ENCODE measurements at places on chromosomes 2 and 18.

- no peak for DNase-seq
These were observed 223.5 kb downstream of the RDH14 start for GRCh38 chr2:18336975-18337374.

GRCh38 chr18:62187543-62188510 lies 772 bp downstream of the RELCH start:
- DNase-seq = no peak

DNA sequence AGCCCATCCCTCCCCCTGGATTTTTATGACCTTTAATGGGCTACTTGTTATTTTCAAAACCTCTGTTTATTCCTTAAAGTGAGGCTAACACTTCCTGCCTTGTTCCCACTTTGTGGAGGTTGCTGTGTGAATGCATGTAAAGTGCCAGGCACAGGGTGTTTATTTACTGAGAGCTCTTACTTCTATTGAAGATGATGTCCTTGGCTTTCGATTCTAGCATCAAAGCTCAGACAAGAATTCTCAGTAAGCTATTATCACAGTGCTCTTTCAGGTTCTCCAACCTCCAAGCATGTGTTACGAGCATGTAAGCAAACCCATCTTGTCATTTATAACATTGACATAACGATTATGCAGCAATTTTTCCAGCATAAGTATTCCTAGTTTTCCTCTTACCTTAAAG lies 44.2 kb downstream of the DPYSL5 start:
- DNase-seq = no peak

DNA sequence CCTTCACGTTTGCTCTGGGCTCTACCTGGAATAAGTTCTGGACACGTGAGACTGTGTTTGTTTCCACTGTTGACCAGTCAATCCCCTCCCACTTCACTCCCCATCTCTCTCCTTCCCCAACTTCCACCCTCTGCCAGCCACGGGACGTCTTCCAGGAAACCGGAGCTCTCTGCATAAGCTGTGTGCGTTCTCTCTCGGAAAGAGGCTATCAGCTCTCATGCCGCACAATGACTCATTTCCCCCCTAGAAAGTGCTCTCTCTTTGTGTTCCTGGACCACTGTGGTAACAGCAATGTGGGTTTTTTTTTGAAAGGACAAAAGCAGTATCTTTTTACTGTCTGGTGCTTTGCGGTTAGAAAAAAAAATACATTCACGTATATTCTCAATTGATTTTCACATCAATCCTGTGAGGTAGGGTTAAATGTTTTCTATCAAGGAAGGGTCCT lies 10.2 kb downstream of the PROKR1 start:
- DNase-seq = no peak

DNA sequence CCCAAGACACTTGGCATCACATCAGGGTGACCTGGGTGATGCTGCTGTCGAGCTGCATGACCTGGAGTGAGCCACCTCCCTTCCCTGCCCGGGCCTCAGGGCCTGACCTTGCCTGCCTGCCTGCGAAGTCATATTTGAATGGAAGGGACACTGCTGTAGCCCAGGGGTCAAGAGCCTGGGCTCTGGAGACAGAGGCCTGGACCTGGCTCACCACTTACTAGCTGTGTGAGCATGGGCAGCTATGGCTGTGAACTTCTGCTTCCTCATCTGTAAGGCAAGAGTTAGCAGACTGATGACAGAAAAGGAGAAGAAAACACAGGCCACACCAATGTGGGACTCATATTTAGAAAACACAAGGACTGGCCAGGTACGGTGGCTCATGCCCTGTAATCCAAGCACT lies 118.7 kb downstream of the ZFP36L2 start:
- no peak for DNase-seq

DNA sequence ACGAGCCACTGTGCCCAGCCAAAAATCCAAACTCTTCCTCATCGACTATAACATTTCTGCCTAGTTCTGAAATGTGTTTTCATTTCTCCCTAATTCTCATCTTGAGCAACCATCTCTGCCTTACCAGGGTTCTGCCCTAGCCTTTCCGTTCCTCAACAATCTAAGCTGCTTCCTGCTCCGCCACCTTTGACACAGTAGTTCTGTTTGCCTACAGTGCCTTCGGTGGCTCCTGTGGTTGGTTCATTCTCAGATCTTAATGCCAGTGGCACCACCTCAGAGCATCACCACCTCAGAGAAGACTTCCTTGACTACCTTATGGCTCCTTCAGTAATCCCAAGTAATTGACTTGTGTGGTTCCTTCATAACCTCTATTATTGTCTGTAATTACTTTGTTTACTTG lies 3.8 kb downstream of the SOCS6 start:
- DNase-seq = no peak

DNA sequence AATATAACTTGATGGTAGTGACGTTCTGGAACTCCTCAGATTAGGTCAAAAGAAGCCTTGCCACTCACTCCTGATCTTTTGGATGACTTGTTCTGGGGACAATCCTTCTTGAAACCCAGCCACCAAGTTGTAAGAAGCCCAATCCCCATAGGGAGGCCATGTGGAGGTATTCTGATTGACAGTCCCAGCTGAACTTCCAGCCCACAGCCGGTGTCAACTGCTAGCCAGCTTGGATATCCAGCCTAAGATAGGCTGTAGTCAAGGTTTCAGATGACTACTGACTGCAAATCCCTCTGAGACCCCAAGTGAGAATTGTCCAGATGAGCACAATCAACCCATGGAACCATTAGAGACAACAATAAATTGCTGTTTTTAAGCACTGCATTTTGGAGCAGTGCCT lies 31.4 kb downstream of the EIF2AK2 start:
- DNase-seq = no peak

GRCh38 chr2:17298453-17298852 lies 219.8 kb downstream of the RAD51AP2 start:
- DNase-seq = no peak

GRCh38 chr2:230922951-230923717 lies 1.9 kb downstream of the GPR55 start:
- no peak for DNase-seq

DNA sequence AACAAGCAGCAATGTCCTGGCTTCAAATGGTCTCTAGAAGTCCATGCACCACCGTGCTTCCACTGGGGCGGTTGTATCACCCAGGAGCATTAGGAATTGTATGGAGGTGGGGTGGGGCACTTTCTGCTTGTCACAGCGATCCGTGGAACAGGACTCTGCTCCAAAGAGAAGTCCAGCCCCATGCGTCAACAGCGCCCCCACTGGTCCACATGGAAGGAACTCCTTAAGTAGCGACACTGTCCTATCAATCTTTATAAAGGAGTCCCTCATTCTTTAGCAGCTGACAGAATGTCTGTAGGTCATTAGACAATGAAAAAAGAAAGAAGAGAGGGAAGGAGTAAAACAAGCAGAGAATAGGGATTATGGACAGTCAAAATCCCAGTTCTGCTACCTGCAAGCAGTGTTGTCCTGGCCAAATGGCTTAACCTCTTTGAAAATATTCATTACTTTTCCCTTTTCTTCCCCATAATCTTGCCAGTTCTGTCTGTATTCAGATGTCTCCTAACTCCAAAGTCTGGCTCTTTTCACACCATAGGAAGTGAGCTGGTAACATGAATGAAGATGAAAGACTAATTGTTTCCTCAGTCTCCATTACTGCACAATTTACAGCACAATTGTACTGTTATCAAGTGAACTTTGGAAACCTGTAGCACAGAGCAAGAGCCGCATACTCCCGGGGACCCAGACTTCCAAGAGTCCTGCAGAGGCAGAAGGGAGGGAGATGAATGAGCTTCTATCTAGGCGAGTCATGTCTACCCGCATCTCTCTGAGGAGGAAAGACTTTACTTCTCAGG lies 9.9 kb downstream of the NFE2L2 start:
- peak; percentile 37 for DNase-seq

GRCh38 chr2:43715300-43716098 lies 39.3 kb upstream of the C1GALT1C1L start:
- DNase-seq = no peak

DNA sequence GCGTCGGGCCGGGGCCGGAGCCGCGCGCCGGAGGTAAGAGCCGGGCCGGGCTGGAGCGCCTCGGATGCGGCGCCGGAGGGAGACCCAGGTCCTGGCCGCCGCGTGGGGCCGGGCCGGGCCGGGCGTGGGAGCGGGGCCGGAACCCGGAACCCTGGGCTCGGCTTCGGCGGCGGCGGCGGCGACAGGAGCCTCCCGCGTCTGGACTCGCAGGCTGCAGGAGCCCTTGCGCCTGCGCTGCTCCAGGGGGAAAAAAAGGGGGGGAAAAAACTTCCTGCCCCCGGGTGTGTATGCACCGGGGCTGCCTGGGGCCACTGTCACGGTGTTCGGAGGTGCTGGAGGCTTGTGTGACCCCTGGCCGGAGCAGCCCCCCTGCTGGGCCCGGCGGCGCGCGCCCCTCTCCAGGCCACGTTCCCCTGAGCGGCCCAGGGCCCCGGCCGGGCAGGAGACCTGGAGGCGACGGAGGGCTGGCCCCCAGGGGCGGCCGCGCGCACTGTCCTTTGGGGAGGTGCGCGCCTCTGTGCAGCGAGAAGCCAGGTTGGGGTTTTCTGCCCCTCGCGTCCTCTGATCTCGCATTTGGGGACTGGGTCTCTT lies 864 bp downstream of the KLHL29 start:
- no peak for DNase-seq

DNA sequence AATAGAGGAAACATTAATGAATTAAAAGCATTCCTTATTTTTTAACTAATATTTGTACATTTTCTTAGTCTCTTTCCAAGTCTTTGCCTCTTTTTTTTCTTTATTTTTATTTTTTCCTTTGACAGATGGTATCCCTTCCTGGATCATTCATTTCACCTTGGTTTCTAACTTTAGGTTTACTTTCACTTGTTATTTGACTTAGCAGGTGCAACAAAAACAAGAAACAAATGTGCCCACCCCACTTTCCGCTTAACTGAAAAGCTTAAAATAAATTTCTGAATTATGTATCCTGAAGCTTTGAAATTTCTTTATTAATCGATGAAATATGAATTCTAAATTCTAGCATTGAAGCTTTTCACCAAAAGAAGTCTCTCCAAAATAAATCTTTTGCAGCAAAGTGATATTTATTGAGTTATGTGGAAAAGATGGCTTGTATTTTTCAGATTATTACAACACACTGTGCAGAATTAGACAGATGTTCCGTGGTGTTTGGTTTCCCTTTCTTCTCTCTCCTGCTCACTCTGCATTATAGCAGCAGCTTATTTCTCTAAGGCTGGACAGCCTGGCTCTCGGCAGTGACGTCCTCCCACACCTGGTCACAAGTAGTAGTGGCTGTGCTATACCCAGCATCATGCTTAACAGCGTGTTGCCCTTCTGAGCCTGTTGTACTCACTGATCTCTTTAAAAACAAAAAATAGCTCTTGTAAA lies 99.1 kb upstream of the ZNF397 start:
- no peak for DNase-seq

DNA sequence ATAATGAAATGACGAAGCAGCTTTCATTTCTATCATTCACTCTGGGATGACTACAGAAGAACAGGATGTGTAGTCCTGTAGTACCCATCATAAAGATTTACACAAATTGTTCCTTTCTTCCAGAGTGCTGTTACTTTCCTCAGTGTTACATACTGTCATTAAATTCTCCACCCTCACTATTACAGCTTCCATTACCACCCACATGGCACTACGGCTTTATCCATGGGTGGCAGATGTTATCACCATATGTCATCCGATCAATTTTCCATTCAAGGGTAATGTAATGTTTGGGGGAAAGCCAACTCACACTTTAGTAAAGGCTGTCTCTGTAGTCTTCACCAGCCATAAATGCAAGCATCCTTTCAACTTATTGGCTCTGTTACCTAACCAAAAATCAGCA lies 7.1 kb upstream of the CSRNP3 start:
- DNase-seq = no peak

GRCh38 chr18:524466-524865 lies 24.0 kb upstream of the COLEC12 start:
- DNase-seq = no peak

GRCh38 chr2:191556463-191556862 lies 121.5 kb upstream of the NABP1 start:
- no peak for DNase-seq

- DNase-seq = no peak
These were observed 102.2 kb upstream of the MSH2 start for GRCh38 chr2:47300609-47301276.

DNA sequence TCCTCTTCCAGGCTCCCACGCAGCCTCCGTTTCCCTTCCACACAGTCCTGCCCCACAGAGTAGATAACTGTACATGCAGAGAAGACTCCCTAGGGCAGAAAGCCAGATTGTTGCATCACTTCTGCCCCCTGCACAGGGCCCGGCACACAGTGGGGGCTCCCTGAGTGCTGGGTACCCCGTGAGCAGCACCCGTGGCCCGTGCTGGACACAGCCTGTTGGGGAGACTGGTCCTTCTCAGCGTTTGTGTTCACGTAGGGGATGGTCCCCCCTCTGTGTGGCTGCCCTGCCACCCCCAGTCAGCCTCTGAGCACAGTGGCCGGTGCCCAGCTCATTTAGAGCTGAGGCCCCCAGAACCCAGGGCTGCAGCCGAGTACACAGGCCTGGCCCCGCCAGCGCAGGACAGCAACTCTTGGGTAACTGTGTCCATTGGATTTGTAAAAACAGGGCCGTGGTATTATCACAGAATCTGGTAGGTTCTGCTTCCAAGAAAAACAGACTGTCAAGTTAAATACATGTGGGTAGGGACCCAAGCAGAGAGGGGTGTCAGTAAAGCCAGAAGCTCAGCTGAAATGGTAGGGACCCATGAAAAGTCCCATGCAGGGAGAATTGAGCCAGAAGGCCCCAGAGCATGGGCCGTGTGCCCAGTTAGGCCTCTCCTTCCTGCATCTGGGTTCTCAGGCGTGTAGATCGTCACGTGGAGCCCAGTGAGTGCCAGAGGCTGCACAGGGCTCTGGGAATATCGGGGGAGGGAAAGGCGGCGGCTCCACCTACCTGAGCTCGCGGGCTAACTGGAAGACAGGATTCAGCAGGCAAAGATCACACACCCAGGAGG lies 257.3 kb downstream of the ATAD2B start:
- DNase-seq = peak; percentile 21

- DNase-seq = no peak
These were observed 25.5 kb downstream of the SP5 start for GRCh38 chr2:170740660-170741059.

DNA sequence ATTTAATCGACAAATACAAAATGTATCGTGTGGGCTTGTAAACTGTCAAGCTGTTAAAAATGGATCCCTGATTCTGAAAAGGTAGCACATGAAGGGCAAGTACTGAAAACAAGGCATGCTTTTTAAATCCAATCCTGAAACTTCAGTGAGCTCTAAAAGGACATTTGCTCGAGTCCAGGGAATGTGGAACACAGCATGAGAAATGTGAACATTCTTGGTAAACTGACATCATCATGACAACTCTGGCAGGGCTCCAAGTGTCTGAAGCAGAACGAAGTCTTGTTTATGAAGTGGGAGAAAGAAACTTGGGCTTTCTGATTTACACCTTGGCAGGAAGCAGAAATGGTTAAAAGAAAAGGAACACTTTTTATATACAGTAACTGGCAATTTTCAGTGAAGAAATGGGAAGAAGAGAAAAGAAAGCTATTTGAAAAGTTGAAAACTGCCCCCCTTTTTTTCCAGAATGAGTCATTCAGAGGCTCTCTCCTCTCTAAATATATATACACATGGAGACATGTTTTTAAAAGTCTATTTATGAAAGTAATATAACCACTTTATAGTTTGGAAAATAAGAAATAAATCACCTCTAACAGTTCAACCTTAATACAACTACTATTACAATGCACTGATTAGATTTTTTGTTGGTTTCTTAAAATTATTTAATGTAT lies 120.8 kb downstream of the GAREM1 start:
- DNase-seq = peak; percentile 52

- DNase-seq = no peak
These were observed 212.6 kb downstream of the TNS1 start for GRCh38 chr2:217790195-217790594.

All from hippocampal formation (tissue), 2 donors.